ENCODE measurements at places on chromosomes 6 and 20. TPM values are rescaled to one million over a fixed set of nuclear protein-coding genes. Genes with fewer than 3 reads are reported as not detected.

DNA sequence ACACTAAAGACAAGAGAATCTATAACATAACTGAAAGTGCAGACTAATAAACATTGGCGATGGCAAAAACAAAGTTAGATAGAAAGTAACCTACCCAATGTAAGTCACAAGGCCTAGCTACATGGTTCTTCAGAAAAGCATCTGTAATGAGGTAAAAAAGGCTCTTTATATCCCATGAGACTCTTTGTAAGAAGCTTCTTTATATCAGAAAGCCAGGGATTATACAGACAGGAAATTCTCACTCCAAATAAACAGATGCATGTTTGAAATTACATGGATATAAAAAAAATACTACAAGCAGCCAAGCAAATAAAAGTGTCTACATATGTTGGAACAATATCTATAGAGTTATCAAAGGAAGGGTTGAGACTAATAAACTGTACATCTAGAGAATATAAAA lies 284.9 kb upstream of the NRSN1 start:
- no peak for DNase-seq

- DNase-seq = peak; percentile 39
Measured at GRCh38 chr20:30811885-30812671, 445.4 kb upstream of the DEFB115 start.

GRCh38 chr6:132860254-132860653 lies 45.9 kb downstream of the RPS12 start:
- DNase-seq = no peak

GRCh38 chr6:170116636-170117035 lies 174.2 kb downstream of the DLL1 start:
- DNase-seq = no peak

MUC22 gene
- total RNA-seq = not detected

PRPH2 gene
- total RNA-seq = 0.06 TPM

CNBD2 gene
- total RNA-seq = 6.1 TPM

Data from neural progenitor cell (in vitro differentiated cells).